ENCODE measurements at places on chromosomes 1 and 21.

DNA sequence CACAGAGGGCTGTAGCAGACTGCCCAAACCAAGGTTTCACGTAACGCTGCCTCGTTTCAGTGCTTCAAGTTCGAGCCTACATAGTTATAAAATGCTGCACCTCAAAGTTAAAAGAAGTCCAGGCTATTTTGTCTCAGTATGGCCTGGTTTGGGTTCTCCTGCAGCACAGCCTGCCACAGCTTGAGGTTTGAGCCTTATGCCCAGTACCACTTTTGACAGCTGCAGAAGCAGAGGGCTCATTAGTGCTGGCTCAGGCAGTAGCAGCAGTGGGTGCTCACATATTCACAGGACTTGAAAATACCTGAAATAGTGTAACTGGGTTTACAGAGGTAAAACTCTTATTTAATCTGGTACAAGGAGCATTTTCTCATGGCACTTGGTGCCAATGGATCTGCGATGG, 15.3 kb downstream of the SPATA46 start:
- no peak for DNase-seq

- DNase-seq = no peak
Measured at GRCh38 chr1:41414296-41414695, 53.1 kb downstream of the FOXO6 start.

GRCh38 chr21:29271927-29272333, 26.8 kb upstream of the BACH1 start:
- no peak for DNase-seq

DNA sequence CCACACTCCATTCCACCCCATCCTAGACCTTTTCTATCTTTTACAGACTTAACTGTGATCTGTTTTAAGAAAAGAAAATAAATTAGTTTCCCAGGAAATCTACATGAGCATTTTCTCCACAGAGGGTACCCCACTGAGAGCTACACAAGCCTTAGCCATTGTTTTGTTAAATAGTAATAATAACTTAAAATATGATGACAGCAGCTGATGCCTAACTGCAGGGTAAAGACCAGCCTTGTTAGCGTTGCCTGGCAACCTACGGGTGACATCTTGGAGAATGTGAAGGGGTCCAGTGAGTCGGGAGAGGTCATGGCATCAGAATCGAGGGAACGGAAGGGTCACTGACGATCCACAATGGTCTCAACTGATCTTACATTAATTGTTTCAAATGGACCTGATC, 233.2 kb upstream of the PBX1 start:
- DNase-seq = peak; percentile 7

GRCh38 chr21:39022035-39022434, 161.2 kb downstream of the PSMG1 start:
- peak; percentile 33 for DNase-seq

GRCh38 chr1:161836018-161836417, 69.9 kb downstream of the ATF6 start:
- no peak for DNase-seq

DNA sequence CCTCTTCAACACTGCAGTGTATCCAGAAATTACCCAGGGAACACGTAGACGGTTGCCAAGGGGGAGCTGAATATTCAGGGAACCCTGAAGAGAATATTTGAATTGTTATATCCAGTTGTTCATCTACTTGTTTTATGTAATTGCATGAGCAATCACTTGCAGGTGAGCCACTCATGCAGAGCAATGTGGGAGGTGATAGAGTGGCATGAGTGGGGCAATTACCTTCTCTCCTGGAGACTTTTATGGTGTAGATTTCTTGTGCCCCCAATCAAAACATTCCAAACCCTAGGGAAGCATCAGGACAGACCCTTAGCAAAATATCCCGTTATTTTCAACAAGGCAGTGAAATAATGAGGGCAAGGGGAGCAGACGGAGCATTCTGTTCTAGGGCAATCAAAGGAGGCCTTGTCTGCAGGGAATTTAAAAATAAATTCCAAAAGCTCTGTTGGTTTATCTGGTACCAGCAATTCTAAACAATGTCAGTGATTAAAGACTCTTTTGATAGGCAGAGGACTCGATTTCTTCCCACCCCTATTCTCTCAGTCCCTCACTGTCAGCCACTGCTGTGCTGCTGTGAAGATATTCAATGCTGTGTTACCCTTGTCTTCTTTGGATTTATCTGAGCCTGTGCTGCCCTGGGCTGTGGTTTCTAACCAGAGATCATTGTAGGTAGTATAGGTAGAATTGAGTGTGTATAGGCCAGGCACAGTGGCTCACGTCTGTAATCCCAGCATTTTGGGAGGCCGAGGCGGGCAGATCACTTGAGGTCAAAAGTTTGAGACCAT, 180.2 kb upstream of the MAP1LC3C start:
- DNase-seq = no peak

- DNase-seq = no peak
Measured at GRCh38 chr21:35982717-35983116, 77.6 kb downstream of the SETD4 start.

DNA sequence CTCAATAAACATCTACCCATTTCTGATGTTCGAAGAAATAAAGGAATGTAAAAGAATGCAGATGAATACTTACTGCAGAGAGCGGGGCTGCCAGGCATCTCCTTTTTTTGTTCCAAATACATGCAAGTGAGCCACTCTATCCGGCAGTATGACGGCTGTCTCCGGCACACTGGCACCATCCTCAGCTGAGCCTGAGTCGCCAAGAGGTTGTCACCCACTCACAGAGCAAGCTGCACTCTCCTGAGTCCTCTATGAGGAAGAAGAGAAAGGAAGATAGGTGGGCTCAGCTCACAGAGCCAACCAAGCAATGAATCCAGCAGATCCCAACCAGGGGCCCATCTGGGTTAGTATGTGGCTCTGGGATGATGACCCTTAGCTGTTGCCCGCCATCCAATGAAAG, 65.3 kb downstream of the CD46 start:
- DNase-seq = no peak

- DNase-seq = no peak
Measured at GRCh38 chr1:29289493-29289892, 53.2 kb downstream of the PTPRU start.

DNA sequence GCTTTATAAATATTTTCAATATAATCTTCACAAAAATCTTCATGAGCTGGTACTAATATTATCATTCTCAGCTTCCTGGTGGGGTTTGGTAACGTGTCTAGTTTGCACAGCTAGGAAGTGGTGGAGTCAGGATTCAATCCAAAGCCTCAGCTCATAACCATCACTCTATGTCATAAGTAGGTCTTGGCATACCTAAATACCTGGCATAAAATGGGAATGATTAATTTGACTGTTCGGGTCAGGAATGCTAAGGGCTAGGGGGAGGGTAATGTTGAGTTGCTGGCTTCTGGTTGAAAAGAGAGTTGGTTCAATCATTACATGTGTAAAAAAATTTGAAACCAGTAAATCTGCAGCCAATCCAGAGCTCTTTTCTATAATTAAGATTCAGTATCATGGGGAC, 5.6 kb upstream of the SAMSN1 start:
- DNase-seq = no peak

DNA sequence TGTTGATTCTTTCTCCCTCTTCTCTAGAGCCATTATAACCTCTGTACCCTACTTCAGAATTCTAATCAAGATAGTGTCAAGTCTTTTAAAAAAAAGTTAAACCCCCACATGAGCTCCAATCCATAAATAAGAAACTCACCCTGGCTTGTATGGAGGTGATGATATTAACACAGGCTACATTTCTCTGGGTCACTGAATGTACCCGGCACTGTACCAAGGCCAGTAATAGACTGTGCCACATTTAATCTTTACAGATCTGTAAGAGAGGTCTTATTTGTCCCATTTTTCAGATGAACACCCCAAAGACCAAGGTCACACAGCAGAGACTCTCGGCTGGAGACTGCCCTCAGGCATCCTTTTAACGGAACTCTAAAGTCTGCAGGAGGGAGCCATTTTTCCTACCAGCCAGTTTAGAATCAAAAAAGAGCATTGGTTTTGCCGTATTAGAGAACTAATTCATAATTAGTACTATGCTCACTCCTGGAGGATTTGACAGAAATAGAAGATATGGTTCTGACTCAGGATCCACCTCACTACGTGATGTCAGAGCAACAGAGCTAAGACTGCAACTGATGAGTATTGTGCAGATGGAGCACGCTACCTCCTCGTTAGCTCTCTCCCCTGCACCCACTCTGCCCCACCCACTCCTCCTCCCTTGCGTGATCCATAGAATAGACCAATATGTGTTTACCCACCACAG, 217.2 kb upstream of the HOOK1 start:
- DNase-seq = no peak

DNA sequence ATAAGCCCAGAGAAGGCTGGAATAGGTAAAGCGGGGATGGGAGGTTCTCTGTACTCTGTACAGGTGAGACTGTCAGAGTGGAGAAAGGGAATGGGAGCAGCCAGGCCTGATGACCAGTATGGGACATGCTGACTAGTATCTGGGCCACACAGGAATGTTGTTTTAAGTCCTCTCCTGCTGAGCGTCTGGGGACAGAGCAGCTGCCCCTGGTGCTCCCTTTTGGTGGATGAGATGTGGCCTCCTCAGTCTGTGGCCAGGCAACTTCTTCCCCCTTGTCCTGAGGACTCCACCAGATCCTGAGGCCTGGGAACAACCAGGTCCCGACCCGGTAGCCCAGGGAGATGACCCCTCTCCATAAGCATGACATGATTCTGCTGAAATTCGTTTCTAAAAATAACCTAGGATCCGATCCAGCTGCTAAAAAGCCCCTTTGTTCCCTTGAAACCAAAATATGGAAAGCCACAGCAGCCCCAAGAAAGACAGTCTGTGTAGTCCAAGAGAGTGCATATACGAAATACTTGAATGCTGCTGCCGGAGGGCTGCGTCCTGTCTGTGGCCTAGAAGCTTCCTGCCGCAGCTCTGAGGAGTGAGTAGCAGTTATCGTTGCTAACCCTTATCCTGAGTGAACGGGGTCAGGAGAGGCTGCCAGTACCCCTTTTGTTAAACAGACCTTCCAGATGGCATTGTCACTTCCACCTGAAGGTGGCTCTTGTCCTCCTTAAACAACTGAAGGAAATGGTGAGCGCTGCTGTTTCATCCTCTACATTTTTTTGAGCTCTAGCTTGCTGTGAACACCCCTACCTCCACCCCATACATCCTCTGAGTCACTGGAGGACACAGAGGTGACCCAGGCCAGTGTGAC, 47.1 kb downstream of the ATP2B4 start:
- DNase-seq = peak; percentile 49

GRCh38 chr21:25639551-25640201, 618 bp downstream of the JAM2 start:
- DNase-seq = peak; percentile 71

DNA sequence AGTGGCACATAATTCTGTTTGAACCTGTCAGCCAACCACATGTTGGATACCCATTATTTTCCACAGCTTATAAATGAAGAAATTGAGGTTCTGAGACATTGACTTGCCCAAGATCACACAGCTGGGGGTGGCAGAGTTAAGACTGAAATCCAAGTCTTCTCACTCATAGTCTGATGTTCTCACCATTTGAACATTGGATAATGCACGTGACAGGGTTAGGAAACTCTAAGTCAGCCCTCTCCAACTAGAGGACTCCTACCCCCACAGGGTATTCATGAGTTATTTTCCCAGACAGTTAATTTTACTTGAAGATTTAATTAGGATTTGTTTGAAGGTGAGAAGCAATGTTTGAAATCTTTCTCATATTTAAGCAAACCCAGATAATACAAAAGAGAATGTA, 38.1 kb upstream of the C1orf105 start:
- DNase-seq = no peak

DNA sequence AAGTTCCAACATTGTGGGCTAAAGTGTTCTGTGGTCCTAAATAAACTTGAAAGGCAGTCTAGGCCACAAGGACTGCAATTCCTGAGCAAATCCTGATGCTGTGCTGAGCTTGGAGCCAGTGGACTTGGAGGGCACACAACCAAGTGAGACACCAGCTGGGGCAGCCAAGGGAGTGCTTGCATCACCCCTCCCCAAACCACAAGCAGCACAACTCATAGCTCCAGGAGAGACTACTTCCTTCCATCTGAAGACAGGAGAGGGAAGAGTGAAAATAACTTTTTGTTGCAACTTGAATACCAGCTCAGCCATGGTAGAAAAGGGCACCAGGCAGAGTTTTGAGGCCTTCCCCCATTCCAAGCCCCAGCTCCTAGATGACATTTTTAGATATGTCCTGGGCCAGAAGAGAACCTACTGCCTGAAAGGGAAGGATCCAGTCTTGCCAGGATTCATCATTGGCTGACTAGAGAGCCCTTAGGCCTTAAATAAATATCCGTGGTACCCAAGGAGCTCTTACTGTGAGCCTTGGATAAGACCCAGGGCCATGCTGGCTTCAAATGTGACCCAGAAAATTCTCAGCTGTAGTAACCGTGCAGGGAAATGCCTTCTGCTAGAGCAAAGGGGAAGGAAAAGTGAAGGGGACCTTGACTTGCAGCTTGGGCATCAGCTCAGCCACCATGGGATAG, 35.4 kb upstream of the LRRC8B start:
- no peak for DNase-seq

GRCh38 chr1:94559921-94560320, 18.4 kb upstream of the F3 start:
- no peak for DNase-seq

DNA sequence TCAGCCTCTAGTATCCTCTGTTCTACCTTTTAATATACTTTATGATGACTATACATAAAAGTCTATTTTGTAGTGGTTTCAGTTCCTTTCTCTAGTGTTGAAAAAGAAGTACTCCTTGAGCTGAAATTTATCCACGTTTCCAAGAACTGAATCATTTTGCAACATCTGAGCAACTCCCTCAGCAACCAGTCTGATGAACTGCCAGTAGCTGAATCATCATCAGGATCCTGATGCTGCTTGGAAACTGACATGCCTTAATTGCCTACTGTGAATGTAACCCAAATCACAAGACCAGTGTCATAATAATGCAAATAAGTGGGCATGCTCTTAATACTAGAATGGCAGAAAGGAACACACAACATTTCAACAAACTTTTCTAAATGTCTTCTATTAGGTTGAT, 103.3 kb downstream of the CYYR1 start:
- no peak for DNase-seq

DNA sequence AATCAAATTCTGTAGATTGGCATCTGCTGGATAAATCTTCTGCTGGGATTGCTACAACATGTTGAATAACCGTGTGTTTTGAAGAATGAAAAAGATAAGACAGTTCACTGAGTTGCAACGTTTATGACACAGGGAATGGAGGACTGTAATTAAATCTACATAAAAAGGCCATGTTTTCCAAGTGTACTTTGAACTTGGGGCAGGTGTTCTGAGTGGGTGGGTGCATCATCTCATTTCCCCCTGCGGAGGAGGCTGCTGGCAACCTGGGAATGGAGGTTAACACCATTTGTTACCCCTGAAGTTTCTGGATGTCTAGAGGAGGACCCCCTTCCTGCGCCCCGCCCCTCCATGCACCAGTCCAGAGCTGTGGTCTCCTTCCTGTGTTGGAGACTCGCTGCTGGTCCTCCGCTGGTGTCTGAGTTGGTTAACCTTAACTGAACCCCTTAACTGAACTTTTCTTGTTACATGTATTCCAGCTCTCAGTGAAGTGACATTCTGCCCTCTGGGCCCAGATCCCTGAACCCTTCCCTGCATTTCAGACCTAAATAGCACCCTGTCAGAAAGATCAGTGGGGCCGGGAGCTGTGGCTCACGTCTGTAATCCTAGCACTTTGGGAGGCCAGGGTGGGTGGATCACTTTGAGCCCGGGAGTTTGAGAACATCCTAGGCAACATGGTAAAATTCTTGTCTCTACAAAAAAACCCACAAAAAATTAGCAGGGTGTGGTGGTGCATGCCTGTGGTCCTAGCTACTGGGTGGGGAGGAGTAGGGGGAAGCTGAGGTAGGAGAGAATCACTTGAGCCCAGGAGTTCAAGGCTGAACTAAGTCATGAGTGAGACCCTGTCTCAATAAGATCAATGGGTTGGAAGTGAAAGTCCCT, 31.8 kb downstream of the UCK2 start:
- DNase-seq = peak; percentile 46

- no peak for DNase-seq
Measured at GRCh38 chr1:172287208-172287607, 133.3 kb upstream of the C1orf105 start.
